ENCODE measurements at places on chromosomes 5 and 9.

- DNase-seq: no peak
Measured at GRCh38 chr5:1341863-1342262, 3.0 kb downstream of the CLPTM1L start.

DNA sequence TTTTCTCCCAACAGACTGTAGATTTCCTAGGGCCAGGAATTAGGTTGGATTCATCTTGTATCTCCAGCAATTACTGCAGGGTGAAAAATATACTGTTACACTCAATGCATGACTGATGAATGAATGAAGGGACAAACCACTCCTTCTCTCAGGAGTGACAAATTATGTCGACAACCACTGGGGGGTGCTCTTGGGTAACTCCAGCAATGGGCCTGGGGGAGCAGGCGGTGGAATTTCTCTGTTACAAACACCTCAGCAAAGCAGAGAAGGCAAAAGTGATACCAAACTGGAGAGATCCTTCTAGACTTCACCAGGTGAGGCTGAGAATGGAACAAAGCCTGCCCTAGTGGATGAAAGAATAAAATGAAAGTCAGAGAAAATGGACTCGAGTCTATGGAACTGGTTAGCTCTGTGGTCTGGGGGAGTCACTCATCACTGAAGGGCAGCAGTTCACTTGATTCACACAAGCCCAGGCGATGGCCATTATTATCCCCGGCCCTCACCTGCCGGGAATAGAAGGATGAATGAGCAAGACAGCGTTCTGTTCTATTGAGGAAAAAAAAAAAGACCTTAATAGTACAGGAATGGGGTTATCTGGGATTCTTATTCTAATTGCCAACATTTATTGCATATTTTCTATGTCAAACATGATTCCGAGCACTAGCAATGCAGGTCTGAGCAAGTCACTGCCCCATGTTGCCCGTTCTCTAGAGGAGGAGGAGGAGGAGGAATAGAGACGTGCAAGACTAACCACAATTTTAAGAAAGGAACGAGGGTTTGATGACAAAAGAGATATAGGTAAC is 341.1 kb downstream of the ASTN2 start:
- no peak for DNase-seq

DNA sequence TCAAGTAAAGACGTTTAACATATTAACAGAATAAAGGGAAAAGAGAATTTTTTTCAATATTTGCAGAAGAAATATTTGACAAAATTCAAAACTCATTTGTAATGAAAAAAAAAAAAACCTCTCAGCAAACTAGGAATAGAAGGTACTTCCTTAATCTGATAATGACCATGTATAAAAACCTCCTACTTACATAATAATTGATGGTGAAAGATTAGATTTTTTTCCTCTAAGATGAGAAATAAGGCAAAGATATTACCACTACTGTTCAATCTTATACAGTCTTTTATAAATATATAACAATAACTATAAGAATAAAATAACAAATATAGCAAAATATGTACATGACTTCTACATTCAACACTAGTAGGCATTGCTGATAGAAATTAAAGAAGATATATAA is 424.6 kb upstream of the KLF4 start:
- DNase-seq: no peak

- DNase-seq: peak; percentile 42
Measured at GRCh38 chr5:157186309-157187045, 5.8 kb downstream of the ITK start.

DNA sequence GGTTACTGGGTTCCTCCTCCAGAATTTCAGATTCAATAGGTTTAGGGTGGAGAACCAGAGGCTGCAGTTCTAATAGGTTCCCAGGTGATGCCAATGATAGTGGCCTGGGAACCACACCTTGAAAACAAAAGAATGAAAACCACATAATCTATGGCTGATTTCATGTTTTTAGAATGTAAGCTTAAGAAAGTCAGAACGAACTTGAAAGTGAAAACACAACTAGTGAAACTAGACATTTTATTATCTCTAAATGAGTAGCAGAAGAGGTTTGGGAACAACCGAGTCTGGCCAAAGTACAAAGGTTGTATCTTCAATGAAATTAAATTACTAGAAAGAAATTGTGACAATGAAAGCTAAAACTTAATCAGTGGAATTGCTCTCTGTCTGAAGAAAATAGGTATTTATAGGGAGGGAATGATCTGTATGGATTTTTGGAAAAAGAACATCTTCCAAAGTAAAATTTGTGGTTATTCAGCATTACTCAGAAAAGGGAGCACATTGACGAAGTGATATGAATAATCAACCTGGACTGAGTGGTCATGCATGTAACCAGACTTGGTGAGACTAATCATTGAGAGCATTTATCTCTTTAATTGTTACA is 24.9 kb upstream of the CEP120 start:
- DNase-seq: no peak

DNA sequence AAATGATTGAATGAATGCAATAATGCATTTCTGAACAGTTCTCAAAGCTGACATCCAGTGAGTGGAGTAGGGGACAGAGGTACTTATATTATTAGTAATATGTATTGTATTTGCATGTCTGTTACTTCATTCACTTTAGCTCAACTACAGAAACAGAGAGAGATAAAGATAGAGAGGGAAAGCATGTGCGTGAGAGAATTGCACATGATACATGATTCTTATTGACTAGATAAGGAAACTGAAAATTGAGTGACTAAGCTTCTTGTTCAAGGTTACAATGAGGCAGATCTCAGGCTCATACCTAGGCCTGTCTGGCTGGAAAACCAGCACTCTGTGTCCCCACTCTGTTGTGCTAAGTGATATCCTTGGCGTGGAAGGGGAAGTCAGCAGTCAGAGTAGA is 337.7 kb upstream of the KLF4 start:
- no peak for DNase-seq

Data from CD4-positive, alpha-beta T cell treated with Interleukin-4 for 1 hour (primary cell).